ENCODE measurements at places on chromosomes 2 and 18.

DNA sequence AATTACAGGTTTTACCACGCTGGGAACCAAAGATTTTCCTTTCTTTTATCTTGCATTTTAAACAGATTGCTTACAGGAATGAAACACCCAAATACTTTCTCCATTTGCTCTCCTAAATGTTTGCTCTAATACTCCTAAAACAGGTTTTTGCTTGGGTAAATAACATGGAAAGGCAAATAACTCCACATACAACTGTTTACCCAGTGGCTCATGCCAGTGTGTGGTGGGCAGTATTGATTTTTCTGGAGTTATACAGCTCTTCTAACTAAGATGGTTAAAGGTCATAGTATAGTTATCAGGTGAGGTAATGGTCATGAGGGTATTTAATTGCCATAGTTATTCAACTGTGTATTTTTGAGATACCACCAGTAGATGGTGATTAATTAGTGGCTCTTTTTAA, 61.2 kb upstream of the RAB27B start:
- H3K27me3 ChIP-seq = no peaks in the 10 kb centered on the region
- H3K27ac ChIP-seq = peak overlapping the region; percentile 93
- peaks cover 52% of the 10 kb centered on the region for H3K4me1 ChIP-seq
- H3K36me3 ChIP-seq = no peaks in the 10 kb centered on the region
- H3K4me3 ChIP-seq = no peak overlapping the region

DNA sequence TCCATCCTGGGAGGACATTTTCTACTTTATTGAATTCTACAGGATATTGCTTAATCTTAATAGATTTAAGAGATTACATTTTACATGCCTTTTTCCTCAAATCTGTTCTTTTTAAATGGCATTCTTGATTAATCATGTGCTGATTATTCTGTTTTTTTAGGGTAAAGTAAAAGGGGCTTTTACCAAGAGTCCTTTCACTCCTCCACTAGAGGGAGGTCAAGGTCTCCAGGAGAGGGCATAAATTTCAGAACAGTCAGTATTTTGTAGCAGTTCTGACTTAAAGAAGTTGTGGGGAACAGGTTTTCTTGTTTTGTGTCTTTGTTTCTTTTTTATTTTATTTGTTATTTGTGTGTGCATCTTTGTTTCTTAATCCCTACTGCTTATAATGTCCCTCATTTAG, 25.4 kb downstream of the WDR75 start:
- no peaks in the 10 kb centered on the region for H3K27me3 ChIP-seq
- no peak overlapping the region for H3K4me3 ChIP-seq
- H3K27ac ChIP-seq = no peak overlapping the region
- H3K36me3 ChIP-seq = peaks cover 11% of the 10 kb centered on the region
- peak; percentile 66 for DNase-seq

DNA sequence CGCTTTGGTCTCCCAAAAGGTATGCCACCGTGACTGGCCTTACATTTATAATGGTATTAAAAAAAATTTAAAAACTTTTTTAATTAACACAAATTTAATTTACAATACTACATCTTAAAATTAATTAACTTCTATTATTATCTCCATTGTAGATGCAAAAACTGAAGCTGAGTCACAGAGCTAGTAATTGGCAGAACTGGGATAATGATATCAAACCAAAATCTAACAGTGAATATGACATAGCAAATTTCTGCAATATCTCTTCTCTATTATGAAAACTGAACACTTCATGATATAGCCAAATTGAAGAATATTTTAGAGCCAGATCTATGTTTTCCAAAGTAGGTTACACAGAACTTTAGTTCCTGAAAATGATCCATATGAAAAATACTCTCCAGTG, 66.4 kb upstream of the CHAC2 start:
- no peaks in the 10 kb centered on the region for H3K27me3 ChIP-seq
- H3K27ac ChIP-seq = no peak overlapping the region
- no peak overlapping the region for H3K4me3 ChIP-seq
- DNase-seq = no peak

DNA sequence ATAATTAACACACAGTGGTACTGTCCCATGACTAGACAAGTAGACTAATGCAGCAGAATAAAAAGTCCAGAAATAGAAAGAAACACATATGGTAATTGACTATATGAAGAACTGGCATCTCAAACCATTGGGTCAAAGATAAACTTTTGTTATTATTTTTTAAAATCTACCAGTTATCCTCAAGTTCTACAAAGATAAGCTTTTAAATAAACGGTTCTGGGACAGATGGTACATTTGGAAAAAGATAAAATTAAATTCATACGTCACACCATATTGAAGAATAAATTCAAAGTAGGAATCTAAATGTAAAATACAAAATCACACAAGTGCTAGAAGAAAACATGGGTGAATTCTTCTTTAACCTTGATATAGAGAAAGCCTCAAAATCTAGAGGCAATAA, 37.6 kb upstream of the PLEKHM3 start:
- no peaks in the 10 kb centered on the region for H3K36me3 ChIP-seq
- no peaks in the 10 kb centered on the region for H3K4me1 ChIP-seq
- DNase-seq = no peak
- no peak overlapping the region for H3K4me3 ChIP-seq

- no peaks in the 10 kb centered on the region for H3K36me3 ChIP-seq
- DNase-seq = no peak
- H3K27me3 ChIP-seq = peaks cover 4% of the 10 kb centered on the region
Measured at GRCh38 chr2:240182001-240182400, 41.5 kb upstream of the OTOS start.

DNA sequence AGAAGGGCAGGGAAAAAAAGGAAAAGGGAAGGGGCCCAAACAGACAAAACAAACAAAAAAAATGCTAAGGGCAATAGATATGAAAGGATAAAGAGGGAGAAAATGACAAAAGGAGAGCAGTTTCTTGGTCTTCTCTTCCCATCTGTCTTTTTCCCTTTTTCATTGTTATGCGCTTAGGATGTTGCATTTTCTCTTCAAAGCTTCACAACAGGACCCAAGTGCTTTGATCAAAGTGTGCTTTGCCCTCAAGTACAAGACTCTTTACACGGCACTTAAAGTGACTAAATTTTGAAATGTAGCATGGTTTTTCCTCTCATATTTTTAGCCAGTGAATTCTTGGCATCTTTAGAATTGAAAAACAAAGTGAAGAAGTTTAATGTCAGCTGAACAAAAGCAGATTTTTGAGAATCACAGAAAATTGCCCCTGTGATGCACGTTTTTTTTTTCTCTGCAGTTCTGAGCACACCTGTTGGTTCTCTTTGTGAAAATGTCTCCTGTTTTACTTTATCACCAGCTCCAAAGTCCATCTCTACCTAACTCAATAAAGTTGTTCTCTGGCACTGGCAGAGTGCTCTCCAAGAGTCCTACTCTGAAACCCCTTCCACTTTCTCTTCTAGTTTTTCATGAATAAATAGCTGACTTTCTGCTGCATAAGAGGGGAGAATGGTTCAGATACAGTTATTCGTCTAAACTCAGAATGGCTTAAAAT, 126.6 kb downstream of the KCNH7 start:
- peaks cover 21% of the 10 kb centered on the region for H3K4me1 ChIP-seq
- no peak overlapping the region for H3K4me3 ChIP-seq
- DNase-seq = peak; percentile 22
- no peaks in the 10 kb centered on the region for H3K27me3 ChIP-seq
- H3K36me3 ChIP-seq = no peaks in the 10 kb centered on the region
- H3K27ac ChIP-seq = peak overlapping the region; percentile 64

DNA sequence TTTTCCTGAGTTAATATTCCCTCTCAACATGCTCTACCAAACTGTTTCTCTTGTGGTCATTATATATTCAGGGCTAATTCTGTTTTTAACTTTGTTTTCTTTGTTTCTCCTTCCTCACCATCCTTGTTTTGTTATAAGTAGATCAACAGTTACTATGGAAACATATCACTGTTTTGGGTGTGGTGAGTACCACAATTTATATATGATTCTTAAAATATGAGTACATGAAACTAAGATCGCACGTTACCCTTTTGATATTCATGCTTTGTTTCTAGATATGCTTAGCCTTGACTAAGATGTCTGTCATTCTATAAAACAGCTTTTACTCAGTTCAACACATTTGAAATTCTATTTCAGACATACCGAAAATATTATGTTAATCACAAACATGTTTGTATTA, 232.3 kb upstream of the ITGA4 start:
- H3K36me3 ChIP-seq = no peaks in the 10 kb centered on the region
- H3K27ac ChIP-seq = no peak overlapping the region
- DNase-seq = no peak
- H3K4me3 ChIP-seq = no peak overlapping the region

DNA sequence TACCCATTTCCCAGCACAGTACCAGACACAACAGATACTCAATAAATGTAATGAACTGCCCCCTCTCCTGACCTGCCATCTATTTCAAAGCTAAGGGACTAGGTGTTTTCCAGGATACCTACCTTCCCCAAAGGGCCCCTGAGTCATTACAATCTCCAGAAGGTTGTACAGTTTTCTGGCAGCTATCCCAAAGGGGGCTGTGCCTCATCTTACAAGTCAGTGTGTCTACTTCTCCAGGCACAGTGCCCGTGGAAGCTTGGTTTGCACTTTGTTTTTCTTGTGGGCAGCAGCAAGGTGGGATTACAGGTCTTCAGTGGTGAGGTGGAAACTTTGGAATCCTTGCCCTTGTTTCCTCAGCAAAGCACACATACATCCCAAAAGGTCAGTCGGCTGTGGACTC, 62.8 kb upstream of the CYP26B1 start:
- H3K36me3 ChIP-seq = no peaks in the 10 kb centered on the region
- no peak overlapping the region for H3K4me3 ChIP-seq
- H3K4me1 ChIP-seq = peaks cover 8% of the 10 kb centered on the region
- DNase-seq = no peak
- H3K27ac ChIP-seq = no peak overlapping the region

- no peak overlapping the region for H3K27ac ChIP-seq
- DNase-seq = no peak
- peaks cover 4% of the 10 kb centered on the region for H3K4me1 ChIP-seq
- no peaks in the 10 kb centered on the region for H3K27me3 ChIP-seq
Measured at GRCh38 chr2:18924886-18925285, 335.5 kb upstream of the NT5C1B start.

DNA sequence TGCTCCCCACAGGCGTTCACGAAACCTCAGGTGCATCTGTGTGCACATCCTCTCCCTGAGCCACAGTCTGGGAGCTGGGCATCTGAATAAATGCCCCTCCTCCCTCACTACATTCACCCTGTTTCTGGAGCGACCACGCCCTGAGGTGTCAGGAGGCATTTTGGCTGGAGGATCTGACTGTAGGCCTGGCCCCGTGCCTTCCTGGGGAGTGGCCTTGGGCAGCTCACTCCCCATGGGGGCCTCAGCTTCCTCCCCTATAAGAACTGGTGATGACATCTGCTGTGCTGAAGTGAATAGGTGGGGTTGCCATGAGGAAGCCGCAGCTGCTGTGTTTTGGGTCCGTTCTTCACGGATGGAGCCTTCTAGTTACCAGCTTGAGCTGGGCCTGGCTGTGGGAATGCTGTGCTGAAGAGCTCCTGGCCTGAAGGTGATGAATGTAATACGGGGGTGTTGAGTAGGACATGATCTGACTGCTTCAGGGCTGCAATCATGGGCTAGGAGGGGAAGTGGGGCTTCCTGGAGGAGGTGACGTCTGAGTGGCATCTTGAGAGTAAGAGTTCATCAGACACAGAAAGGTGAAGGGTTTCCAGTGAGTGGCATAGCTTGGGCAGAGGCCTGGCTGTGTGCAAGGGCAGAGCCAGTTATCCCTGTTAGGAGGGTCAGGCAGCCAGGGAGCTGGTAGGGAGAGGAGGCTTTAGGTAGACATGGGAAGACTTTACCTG, 58.2 kb downstream of the GLI2 start:
- DNase-seq = no peak
- H3K27me3 ChIP-seq = no peaks in the 10 kb centered on the region
- peaks cover 18% of the 10 kb centered on the region for H3K4me1 ChIP-seq
- H3K36me3 ChIP-seq = no peaks in the 10 kb centered on the region

GRCh38 chr18:4256766-4257417, 198.2 kb downstream of the DLGAP1 start:
- no peaks in the 10 kb centered on the region for H3K27me3 ChIP-seq
- H3K4me3 ChIP-seq = no peak overlapping the region
- H3K4me1 ChIP-seq = no peaks in the 10 kb centered on the region

DNA sequence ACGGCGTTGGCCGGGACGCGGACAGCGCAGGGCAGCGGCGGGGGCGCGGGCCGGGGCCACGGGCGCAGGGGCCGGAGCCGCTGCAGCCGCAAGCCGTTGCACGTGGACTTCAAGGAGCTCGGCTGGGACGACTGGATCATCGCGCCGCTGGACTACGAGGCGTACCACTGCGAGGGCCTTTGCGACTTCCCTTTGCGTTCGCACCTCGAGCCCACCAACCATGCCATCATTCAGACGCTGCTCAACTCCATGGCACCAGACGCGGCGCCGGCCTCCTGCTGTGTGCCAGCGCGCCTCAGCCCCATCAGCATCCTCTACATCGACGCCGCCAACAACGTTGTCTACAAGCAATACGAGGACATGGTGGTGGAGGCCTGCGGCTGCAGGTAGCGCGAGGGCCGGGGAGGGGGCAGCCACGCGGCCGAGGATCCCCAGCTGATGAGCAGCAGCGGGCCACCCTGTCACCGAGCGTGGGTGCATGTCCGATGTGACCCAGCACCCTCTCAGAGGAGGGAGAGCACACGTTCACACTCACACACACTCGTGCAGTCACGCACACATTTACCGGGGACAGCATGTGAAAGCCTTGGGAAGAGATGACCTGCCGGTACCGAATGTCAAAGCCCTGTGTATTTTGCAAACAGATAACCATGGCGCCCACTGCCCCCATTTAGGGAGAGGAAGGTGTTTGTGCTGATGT, 4.2 kb downstream of the GDF7 start:
- peaks cover 76% of the 10 kb centered on the region for H3K27me3 ChIP-seq
- DNase-seq = no peak
- peaks cover 29% of the 10 kb centered on the region for H3K4me1 ChIP-seq
- no peak overlapping the region for H3K27ac ChIP-seq
- H3K4me3 ChIP-seq = no peak overlapping the region
- H3K36me3 ChIP-seq = no peaks in the 10 kb centered on the region

- no peak for DNase-seq
- H3K27ac ChIP-seq = no peak overlapping the region
- no peak overlapping the region for H3K4me3 ChIP-seq
- no peaks in the 10 kb centered on the region for H3K27me3 ChIP-seq
Measured at GRCh38 chr2:673615-674320, 3.4 kb downstream of the TMEM18 start.

DNA sequence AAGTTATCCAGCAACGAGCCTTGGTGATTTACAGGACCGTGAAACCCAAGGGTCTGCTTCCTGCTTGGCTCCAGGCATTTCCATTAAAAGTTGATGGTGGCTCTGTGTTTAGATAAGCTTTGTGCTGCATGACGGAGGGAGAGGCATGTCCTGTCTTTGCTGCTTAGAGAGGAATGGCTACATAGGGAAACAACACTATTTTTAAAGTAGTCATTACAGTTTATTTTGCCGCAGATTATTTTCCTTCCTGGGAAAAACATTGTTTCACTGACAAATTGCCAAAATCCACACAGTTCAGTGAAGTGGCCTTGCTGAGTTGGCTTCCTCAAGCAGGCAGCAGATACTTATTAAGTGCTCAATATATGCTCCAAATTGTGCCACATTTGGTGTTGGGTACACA, 98.5 kb downstream of the THSD7B start:
- DNase-seq = no peak
- H3K27ac ChIP-seq = no peak overlapping the region
- peaks cover 5% of the 10 kb centered on the region for H3K4me1 ChIP-seq
- no peaks in the 10 kb centered on the region for H3K27me3 ChIP-seq
